ENCODE measurements at places on chromosomes 13 and 19.

DNA sequence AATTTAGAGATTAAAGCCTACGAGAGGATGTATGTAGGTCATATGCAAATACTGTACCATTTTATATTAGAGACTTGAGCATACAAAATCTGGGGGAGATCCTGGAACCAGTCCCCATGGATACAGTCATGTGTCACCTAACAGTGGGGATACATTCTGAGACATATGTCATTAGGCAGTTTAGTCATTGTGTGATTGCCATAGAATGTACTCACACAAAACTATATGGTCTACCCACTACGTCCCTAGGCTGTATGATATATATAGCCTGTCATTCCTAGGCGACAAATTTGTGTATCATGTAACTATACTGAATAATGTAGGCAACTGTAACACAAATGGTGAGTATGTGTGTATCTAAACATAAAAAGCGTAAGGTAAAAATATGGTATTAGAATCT is 62.8 kb downstream of the WDFY2 start:
- H3K27ac ChIP-seq: no peak overlapping the region
- H3K27me3 ChIP-seq: no peaks in the 10 kb centered on the region
- H3K4me1 ChIP-seq: peaks cover 43% of the 10 kb centered on the region
- H3K36me3 ChIP-seq: peaks cover 12% of the 10 kb centered on the region
- H3K4me3 ChIP-seq: no peak overlapping the region
- DNase-seq: no peak

DNA sequence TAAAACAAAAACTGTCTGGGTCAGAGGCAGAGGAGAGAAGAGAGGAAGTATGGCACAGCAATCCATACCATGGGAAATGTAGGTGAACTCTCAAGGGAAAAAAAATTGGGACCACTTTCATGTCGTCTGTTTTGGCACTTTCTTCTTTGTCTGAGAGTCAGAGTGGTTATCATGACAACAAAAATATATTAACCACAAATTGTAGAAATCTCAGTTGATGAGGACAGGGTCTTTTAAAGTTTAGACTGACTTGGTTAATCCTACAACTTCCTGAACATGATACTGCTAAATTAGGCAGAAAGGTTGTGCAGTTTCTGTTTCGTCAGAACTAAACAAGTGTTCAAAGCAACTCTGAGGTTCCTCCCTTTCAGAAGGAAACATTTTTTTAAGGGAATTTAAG is 15.2 kb downstream of the KLF5 start:
- H3K4me3 ChIP-seq: no peak overlapping the region
- H3K27ac ChIP-seq: no peak overlapping the region
- peaks cover 5% of the 10 kb centered on the region for H3K4me1 ChIP-seq
- DNase-seq: no peak

GRCh38 chr19:15498910-15499309 is 9.4 kb upstream of the CYP4F22 start:
- DNase-seq: no peak
- no peak overlapping the region for H3K4me3 ChIP-seq
- peaks cover 14% of the 10 kb centered on the region for H3K4me1 ChIP-seq
- no peak overlapping the region for H3K27ac ChIP-seq
- H3K27me3 ChIP-seq: no peaks in the 10 kb centered on the region
- H3K36me3 ChIP-seq: no peaks in the 10 kb centered on the region

GRCh38 chr13:89937420-89937819 is 1410.1 kb upstream of the MIR17HG start:
- DNase-seq: no peak
- no peak overlapping the region for H3K27ac ChIP-seq
- no peaks in the 10 kb centered on the region for H3K27me3 ChIP-seq
- no peak overlapping the region for H3K4me3 ChIP-seq

DNA sequence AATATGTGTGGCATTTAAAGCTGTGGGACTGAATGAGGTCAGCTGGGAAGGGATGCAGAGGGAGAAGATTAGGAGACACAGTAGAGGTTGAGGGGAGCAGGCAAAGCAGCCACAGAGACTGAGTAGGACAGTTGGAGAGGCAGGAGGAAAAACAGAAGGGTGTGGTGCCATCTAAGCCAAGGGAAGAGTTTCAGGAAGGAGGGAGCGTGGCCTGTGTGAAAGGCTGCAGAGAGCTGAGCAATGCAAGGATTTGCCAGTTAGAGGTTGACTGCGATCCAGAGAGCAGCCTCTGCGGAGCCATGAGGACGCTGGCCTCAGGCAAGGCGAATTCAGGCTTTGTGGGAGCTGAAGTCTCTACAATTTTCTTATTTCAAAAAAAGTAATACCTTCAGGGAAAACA is 28.9 kb downstream of the SOX21 start:
- peaks cover 24% of the 10 kb centered on the region for H3K27me3 ChIP-seq
- H3K36me3 ChIP-seq: no peaks in the 10 kb centered on the region
- H3K4me3 ChIP-seq: no peak overlapping the region

DNA sequence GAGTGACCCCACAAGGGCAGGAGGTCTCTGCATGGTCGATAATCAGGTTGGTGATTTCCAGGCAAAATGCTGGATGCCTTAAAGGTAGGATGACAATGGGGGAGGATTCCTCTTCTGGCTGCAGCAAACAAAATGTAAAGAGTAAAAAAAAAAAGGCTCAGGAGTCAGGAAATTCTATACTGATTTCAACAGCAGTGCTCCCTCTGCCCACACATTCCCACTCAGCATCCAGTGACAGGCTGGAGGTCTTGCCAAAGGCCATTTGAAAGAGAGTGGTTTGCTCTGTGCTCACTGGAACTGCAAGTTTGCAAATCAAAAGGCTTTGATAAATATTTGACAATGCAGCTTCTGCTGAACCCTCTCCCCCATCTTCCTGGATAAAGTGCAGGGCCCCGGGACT is 135.4 kb downstream of the TNFRSF19 start:
- H3K27me3 ChIP-seq: no peaks in the 10 kb centered on the region
- no peak overlapping the region for H3K27ac ChIP-seq
- H3K4me1 ChIP-seq: no peaks in the 10 kb centered on the region
- no peaks in the 10 kb centered on the region for H3K36me3 ChIP-seq
- no peak overlapping the region for H3K4me3 ChIP-seq

DNA sequence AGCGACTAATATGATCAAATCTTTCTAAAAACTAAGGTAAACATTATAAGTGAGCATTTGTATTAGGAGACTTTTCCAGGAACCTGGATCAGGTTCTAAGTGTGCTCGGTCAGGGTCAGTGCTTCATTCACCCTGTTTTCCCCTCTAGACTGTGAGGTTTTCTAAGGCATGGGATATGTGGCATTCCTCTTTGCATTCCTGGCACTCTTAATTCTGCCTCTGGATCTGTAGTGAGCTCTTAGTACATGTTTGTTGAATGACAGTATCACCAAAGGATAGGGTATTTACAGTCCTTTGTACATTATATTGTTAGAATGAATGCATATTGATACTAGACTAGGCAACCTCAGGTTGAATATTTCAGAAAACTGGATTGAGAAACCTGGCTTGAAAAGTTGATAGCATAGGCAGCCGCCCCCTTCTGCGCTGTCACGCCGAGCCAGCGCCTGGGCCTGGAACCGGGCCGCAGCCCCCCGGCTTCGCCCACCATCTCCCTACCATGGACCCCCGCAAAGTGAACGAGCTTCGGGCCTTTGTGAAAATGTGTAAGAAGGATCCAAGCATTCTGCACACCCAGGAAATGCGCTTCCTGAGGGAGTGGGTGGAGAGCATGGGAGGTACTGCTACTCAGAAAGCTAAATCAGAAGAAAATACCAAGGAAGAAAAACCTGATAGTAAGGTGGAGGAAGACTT is 156.5 kb downstream of the KCNRG start:
- H3K4me1 ChIP-seq: peaks cover 14% of the 10 kb centered on the region
- H3K27me3 ChIP-seq: peaks cover 9% of the 10 kb centered on the region
- DNase-seq: no peak
- no peak overlapping the region for H3K4me3 ChIP-seq
- no peaks in the 10 kb centered on the region for H3K36me3 ChIP-seq

GRCh38 chr13:49828453-49828852 is 36.0 kb upstream of the KPNA3 start:
- no peaks in the 10 kb centered on the region for H3K27me3 ChIP-seq
- no peak overlapping the region for H3K4me3 ChIP-seq
- peaks cover 7% of the 10 kb centered on the region for H3K4me1 ChIP-seq
- H3K27ac ChIP-seq: no peak overlapping the region
- H3K36me3 ChIP-seq: no peaks in the 10 kb centered on the region

DNA sequence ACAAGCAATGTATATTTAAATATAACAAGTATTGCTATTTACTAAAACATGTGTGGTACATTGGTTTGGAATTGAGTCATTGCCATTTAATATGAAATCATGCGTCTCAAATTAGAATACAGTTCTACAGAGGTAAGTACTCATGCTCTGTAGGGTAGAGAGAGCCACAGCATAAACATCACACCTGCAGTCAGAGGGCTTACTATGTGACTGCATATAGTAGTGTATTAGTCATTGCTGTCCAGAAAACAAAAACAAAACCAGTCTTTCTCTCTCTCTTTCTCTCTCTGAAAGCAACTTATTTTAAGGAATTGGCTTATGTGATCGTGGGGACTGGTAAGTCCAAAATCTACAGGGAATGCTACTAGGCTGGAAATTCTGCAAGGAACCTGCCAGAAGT is 370.3 kb downstream of the GPC5 start:
- no peaks in the 10 kb centered on the region for H3K4me1 ChIP-seq
- H3K27ac ChIP-seq: no peak overlapping the region
- H3K27me3 ChIP-seq: no peaks in the 10 kb centered on the region
- H3K36me3 ChIP-seq: no peaks in the 10 kb centered on the region

- H3K27ac ChIP-seq: no peak overlapping the region
- no peak overlapping the region for H3K4me3 ChIP-seq
- peak; percentile 57 for DNase-seq
- peaks cover 9% of the 10 kb centered on the region for H3K4me1 ChIP-seq
- no peaks in the 10 kb centered on the region for H3K36me3 ChIP-seq
These were observed 14.7 kb downstream of the DCT start for GRCh38 chr13:94464771-94465170.

- no peak overlapping the region for H3K27ac ChIP-seq
- no peak for DNase-seq
These were observed 40.6 kb downstream of the FBN3 start for GRCh38 chr19:8108560-8109445.

DNA sequence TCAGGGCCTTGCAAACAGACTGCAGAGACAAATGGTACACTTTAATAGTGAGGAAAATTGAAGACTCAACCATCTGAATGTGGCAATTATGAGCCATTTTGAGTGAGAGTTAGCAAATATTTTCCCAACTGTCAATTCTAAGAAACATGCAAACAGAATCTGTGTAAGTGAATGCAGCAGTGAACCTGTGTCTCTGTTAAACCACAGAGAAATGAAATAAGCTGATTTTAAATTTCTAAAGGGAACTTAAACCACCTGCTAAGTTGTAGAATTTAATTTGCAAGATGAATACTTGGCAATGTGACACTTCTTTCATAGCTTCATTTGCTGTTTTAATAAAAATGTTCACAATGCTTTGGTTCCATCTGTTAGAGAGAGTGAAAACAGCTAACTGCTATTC is 42.0 kb upstream of the TDRD3 start:
- no peak for DNase-seq
- no peak overlapping the region for H3K27ac ChIP-seq
- no peaks in the 10 kb centered on the region for H3K4me1 ChIP-seq
- peaks cover 16% of the 10 kb centered on the region for H3K27me3 ChIP-seq
- H3K36me3 ChIP-seq: no peaks in the 10 kb centered on the region

DNA sequence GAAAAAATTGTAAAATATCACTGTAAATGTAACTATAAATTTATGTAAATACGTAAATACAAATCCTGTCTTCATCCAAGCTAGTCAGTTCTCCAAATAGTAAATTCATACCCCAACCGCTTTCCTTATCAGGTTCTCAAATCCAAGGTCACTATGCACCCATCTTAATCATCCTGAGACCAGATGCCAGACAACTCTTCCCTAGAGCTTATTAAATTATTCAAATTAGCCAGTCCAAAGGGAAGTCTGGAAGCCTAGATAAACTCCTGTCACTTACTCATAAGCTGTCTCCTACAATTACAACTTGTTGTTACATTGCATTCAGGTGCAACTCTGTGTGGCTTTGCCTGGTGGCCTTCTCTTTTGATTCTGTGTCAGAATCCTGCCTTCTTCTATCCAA is 836.1 kb upstream of the PCDH20 start:
- H3K36me3 ChIP-seq: no peaks in the 10 kb centered on the region
- no peak for DNase-seq
- H3K27me3 ChIP-seq: no peaks in the 10 kb centered on the region
- H3K4me3 ChIP-seq: no peak overlapping the region
- H3K27ac ChIP-seq: no peak overlapping the region
- no peaks in the 10 kb centered on the region for H3K4me1 ChIP-seq

GRCh38 chr19:29268103-29268502 is 55.2 kb upstream of the UQCRFS1 start:
- no peak for DNase-seq
- peaks cover 30% of the 10 kb centered on the region for H3K27me3 ChIP-seq
- H3K4me1 ChIP-seq: no peaks in the 10 kb centered on the region

GRCh38 chr19:44512326-44513298 is 12.3 kb upstream of the ZNF180 start:
- no peaks in the 10 kb centered on the region for H3K4me1 ChIP-seq
- no peak overlapping the region for H3K27ac ChIP-seq
- H3K27me3 ChIP-seq: peaks cover 18% of the 10 kb centered on the region
- peak; percentile 71 for DNase-seq
- H3K36me3 ChIP-seq: peaks cover 3% of the 10 kb centered on the region

DNA sequence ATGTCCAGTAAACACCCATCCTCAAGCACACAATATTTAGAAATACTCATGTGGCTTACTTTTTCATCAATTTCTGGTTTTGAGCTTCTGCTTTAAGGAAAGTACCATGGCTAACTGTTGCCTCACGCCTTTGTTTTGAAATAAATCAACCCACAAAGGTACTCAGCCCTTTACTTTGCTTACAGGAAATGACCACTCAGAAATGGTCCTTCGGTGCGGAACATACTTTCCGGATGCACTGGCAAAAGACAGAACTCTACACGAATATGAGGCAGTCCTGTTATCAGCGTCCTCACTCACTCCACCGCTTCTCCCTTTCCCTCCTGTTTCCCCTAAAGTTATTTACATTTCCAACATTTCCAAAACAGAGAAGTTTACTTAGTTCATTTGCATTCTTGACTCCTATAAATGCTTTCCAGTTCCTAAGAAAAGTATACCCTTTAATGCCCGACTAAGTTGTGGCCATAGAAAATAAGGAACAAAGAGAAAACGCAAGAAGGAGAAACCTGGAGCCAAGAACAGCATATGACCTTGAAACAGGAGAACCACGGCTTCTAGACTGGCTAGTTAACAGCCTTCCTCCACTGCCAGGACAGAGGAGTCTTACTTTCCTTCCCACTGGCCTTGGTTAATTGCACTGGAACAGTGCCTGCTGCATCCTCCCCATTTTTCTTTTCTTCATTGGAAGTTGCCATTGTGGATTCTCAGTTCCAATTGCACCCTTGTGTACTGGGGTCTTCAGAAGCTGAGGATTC is 10.6 kb downstream of the FPR2 start:
- no peak for DNase-seq
- H3K4me3 ChIP-seq: no peak overlapping the region
- H3K36me3 ChIP-seq: no peaks in the 10 kb centered on the region
- no peak overlapping the region for H3K27ac ChIP-seq
- peaks cover 27% of the 10 kb centered on the region for H3K27me3 ChIP-seq

DNA sequence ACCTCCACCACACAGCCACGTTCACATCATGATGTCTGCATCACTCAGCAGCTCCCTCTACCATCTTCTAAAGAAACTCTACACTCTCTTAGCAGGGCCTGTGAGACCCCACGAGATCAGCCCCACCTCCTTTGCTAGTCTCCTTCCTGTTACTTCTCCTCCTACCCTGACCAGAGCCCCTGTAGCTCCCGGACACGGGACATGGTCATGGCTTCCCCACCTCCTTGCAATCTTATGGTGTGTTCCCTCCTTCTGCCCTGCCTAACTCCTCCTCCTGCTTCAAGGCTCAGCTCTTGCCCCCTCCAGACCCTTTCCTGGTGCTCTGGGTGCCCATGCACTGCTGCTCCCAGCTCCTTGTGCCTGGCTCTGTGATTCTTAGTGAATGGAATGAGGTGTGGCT is 8.1 kb upstream of the MRPS31 start:
- peak overlapping the region; percentile 81 for H3K27ac ChIP-seq
- peaks cover 28% of the 10 kb centered on the region for H3K4me1 ChIP-seq
- H3K36me3 ChIP-seq: no peaks in the 10 kb centered on the region
- no peak overlapping the region for H3K4me3 ChIP-seq
- H3K27me3 ChIP-seq: no peaks in the 10 kb centered on the region
- no peak for DNase-seq
